Astrocyte (in vitro differentiated cells and primary cell): ENCODE measurements at places on chromosomes 4 and X.
A peak's percentile ranks its signal among the peaks of the same experiment; 100 is the strongest.

GRCh38 chr4:107853444-107854355, 29.0 kb downstream of the SGMS2 start:
- peak; percentile 83 for DNase-seq

DNA sequence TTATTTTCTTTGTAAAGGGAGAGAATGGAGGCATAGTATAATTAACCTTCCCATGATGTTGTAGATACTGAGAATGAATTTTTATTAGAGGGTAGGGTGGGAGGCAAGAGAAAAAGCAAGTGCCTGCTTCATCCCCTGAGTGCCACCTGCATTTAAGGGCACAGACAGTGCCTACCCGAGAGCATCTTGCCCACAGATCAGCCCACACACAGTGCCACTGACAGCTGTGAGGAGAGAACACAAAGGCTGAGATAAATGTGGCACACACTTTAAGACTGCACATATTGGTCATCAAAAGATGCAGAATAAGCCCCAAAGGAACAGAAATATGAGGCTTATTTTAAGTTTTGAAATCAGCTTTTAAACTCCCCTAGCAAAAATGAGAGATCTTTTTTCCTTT, 250.8 kb downstream of the SLC39A8 start:
- no peak for DNase-seq

GRCh38 chrX:38052096-38052495, 45.7 kb downstream of the SYTL5 start:
- DNase-seq = peak; percentile 96

- peak; percentile 81 for DNase-seq
Measured at GRCh38 chr4:16843831-16844508, 54.5 kb downstream of the LDB2 start.

- no peak for DNase-seq
Measured at GRCh38 chrX:91122151-91122694, 312.4 kb upstream of the PABPC5 start.

DNA sequence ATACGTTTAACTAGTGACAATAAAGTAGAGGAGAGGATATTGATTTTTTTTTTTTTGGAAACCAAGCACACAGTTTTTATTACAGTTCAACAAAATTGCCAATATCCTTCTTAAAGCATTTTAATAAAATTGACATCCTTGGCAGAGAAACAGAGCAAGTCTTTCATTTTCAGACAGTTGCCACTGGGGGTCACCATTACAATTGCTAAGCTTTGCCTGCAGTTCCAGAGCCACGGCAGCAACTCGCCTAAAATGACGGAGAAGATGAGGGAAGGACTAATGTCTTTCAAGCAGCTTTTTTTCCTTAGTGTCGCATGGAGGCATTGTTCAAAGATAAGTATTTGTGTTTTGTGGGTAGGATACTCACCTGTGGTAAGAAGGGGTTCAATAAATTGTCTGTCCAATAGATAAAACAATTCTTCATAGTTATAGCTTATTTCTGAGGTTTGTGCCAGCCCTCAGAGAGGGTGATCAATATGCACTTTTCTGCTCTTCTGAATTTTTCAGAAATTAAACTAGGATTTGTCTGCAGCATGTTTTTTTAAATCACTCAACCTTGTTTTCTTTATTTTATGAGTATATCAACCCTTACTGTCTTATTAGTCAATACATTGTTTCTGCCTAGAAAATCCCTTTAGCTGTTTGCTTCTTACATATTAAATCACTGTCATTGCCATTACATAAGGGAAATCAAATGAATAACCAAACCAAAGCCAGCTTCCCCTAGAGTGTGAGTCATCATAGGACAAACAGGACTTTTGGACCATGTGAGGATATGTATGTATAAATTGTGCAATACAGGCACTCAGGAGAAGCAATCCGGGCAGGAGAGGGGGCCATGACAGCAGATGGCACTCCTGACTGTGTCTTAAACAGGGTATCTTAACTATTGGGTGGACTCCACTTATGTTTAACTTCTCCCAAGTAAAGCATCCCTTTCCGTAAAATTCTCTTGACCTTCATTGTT, 508.1 kb upstream of the ARX start:
- no peak for DNase-seq

DNA sequence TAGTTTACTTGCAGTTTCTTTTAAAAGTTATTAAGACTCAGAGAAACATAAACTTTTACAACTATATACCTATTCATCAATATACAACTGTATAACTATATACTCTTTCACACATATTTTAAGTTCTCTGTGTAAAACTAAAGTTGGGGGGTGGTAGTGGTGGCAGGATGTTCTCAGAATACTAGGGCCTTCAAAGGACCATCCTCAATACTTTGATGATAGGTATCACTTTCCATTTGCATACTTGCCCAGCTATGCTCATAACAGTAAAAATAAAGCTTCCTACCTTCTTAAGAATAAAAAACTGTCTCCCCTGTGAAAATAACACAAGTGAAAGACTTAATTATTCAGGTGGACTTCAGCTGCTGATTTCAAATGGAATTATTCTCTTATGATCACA, 2.9 kb upstream of the GALNT7 start:
- no peak for DNase-seq

DNA sequence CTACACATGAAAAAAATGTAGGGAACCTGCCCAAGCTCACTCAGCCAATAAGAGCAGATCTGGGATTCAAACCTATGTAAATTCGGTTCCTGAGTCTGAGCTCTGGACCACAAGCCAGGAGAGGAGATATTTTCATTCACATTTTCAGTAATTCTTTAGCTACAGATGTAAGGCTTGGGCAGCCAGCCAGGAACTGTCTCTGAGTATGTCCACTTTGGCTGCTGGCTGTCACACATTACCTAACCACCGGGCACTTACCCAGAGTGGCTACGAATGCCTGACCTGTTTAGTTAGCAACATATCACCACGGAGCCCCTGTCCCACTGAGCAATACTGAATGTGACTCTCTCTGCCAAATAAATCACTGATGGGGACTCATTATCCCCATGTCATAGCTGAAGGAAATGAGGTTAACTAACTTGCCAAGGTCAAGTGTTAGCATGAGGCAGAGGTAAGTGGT, 15.3 kb downstream of the USP46 start:
- DNase-seq = peak; percentile 71

- DNase-seq = no peak
Measured at GRCh38 chr4:168514249-168514852, 17.5 kb downstream of the PALLD start.

DNA sequence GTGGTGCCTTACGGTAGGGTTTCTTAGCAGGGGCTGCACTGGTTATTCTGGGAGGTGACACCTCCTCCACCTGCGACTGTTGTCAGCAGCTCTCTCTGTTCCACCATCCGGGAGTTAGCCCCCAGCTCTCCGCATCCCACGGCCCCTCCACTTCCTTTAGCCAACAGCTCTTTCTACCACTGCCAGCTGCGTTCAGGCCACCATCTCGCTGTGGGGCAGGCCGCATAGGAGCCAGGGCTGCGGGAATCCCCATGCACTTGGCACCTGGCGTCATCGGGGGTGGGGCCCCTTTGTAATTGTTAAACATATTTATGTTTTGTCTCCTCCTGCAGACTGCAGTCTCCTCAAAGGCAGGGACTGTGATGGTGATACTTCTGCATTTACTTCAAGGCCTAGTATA, 480.2 kb downstream of the SMARCA1 start:
- DNase-seq = no peak

DNA sequence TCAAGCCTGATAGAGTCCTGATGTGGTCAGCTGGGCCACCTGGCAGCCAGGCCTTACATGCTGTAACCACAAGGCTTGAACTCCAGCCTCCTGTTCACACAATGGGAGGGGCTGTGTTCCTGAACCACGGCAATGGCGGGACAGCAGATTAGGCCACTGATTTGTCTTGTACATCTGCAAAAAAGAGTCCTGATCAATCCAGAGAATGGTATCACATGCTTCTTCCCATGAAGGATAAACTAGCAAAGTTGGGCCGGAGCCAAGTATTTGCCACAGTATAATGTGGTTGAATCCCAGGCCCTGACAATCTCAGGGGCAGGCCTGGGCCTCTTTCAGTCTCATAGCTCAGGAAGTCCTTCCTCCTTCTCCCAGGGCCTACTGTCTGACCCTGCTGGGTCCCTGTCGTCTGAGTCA, 2182.5 kb upstream of the AGA start:
- DNase-seq = peak; percentile 87

DNA sequence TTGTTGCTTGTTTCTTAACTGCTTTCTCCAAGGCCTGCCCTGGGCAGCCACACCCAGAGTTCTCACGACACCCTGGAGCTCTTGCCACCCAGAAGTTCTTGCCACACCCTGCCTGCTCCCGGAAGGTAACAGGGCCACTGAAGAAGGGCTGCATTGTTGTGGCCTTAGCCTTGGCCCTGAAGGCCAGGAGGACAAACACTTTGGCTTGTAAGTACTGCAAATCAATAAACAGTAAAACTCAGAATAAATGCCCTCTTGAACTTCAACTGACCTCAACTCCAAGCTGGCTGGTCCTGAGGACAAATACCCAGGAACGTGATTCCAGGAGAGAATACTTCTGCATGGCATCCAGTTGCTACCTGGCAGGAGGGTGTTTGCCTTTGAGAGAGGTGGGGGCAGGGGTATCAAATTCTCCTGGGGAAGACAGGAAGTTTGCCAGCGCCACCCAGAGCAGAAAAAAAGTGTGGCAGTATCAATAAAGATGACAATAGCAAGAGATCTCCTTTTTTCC, 54.1 kb downstream of the TLR10 start:
- no peak for DNase-seq

- DNase-seq = no peak
Measured at GRCh38 chr4:151489462-151490203, 80.7 kb downstream of the FHIP1A start.

GRCh38 chr4:5052726-5053425, 1.6 kb downstream of the STK32B start:
- DNase-seq = no peak

GRCh38 chr4:94135701-94136100, 72.0 kb upstream of the SMARCAD1 start:
- DNase-seq = no peak

- peak; percentile 69 for DNase-seq
Measured at GRCh38 chrX:104284507-104284906, 29.8 kb upstream of the ESX1 start.

DNA sequence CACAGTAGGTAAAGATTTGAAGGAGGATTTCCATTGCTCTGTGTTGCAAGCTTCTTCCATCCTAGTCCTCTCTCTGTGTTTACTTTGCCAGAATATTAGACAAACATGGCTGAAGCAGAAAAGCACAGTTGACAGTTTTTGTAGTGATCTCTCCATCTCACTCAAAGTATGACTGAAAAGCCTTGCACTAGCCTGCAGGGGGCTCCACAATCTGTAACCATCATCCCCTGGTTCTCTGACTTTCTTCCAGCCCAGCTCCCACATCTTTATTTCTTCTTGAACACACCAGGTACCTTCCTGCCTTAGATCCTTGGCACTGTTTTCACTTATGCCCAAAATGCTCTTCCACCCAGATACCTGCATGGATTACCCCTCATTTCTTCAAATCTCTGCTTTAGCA, 34.1 kb upstream of the HHIP start:
- DNase-seq = no peak

GRCh38 chr4:124810827-124811226, 98.3 kb upstream of the ANKRD50 start:
- DNase-seq = no peak

DNA sequence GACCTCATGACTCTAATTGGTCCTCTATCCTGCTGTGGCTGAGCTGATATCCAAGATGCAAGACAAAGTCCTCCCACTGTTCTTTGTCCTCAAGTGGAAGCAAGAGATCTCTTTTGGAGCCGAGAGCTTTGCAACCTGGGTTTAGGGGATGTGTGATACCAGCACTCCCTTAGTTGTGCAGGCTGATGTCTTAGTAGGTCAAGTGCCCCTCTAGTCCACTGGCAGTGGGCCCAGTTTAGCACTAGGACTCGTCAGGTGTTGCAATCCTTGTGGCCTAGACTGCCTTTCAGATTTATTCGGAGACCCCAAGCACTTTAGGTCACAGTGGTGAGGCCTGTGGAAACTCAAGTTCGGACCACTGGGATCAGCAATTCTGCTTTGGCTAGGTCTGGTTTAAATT, 64.0 kb downstream of the GPRASP3 start:
- no peak for DNase-seq
